DND-41 (cell line): ENCODE measurements at places on chromosomes 7 and 10.
A peak's percentile ranks its signal among the peaks of the same experiment; 100 is the strongest.

DNA sequence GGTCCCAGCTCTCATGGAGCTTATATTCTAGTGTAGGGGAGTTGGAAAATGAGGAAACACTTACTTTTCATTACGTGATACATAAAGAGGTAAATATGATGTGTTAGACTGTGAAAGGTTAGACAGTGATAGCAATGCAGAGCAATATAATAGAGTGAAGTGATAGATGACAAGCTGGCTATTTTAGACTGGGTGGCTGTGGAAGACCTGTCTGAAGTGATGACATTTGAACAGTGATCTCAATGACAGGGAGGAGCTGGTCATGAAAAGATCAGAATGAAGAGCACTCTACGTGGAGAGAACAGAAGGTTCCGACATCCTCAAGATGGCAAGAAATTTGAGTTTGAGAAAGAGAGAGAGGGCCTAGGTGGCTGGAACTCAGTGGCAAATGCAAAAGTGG, 118.9 kb upstream of the MKLN1 start:
- no peak for DNase-seq

- no peak for DNase-seq
These were observed 31.1 kb downstream of the NRBF2 start for GRCh38 chr10:63164166-63164623.

- no peak for DNase-seq
These were observed 10.2 kb downstream of the BRI3 start for GRCh38 chr7:98291717-98292116.

DNA sequence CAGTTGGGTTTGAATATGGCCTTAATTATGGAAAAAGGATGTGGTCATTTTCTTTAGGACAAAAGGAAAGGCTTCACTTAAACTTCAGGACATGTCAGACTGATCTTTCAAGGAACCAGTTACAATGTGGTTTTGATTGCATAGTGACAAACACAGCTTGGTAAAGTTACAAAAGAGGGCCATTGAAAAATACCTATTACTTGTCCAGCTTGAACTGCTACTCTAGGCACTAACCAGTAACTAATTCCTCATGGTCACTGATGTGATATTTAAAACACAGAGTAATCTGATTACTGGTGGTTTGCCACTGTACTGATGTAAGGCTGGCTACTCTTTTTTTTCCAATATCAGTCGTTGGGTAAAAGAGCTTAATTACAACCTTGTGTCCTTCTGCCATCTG, 22.6 kb downstream of the TES start:
- no peak for DNase-seq

DNA sequence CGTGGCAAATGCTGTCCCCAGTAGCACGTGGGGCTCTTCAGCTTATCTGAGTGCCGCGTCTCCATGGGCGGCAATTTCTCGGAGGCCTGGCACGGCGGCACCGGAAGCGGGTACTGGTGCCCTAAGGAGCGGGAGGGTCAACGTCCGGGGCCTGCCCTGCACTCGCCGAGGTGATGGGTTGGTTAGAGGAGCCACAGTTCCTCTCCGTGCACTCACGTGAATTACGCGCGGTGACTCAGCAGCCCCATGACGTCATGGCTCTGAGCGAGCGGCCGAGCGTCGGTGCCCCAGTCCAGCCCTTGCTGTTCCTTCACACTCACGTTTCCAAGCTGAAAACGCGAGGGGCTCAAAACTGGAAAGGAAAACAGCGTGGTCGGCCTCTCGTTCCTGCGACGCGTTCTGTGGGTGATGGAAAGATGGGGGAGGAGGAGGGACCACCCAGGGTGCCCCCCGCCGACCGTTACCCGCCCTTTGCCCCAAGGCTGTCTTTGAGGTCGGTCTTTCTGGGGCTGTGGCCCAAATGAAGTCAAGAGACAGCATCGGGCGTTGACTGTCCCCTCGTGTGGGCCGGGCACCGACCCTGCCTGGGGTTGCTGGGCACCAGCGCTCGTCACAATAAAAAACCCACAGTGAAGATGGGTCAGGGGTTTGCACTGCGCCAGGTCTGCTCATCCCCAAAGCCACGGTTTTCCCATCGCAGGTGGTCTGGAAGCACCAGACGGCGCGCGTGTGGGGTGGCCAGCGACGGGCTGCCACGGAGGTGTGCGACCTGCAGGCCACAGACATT, 70.4 kb upstream of the CFAP46 start:
- no peak for DNase-seq

GRCh38 chr7:130363026-130363847, 17.1 kb upstream of the CPA1 start:
- DNase-seq = no peak

GRCh38 chr10:101221963-101222531, 7.2 kb downstream of the LBX1 start:
- no peak for DNase-seq

- no peak for DNase-seq
These were observed 176.3 kb upstream of the ZNF32 start for GRCh38 chr10:43824934-43825333.

- no peak for DNase-seq
These were observed 8.1 kb downstream of the STK17A start for GRCh38 chr7:43590862-43591557.

- DNase-seq = no peak
These were observed 177.4 kb downstream of the ELFN1 start for GRCh38 chr7:1847260-1848001.

DNA sequence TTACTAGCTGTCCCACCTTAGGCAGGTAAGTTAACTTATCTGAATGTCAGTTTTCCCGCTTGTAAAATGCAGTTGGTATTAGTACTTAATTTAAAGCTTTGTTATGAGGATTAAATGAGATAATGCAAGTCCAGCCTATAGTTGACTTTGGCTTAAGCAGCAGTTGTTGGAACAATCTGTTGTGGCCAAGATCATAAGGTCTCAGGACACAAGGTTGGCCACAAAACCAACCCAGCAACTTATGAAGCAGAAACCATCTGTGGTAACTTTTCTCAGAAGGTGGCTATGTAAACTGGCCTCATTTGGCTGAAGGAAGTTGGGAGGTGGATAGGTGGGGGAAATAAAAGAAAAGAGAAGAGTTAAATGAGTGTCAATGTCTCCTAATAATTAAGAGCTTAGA, 29.4 kb downstream of the ENTPD1 start:
- DNase-seq = no peak

DNA sequence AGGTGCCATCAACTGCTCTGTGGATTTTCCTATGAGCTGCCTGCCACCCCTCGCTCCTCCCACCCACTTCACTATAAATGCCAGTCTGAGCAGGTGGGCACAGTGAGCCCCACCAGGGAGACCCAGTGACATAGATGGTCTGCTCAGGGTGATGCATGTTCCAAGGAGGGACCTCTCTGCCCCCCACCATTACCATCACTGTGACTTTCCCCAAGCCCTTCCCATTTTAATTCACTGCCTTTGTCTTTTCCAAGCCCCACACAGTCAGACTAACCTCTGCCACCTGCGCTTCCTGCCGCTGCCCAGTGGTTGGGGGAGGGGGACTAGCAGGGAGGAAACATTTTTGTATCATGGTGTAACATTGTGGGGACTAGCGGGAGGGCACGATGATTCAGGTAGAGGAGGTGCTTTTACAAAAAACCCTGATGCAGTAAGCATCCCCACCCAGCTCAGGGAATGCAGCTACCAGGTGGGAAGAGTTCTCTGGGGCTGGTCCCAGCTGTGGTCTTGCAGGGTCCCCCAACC, 24.6 kb downstream of the PRSS2 start:
- DNase-seq = peak; percentile 90

GRCh38 chr7:117229350-117229749, 93.5 kb downstream of the WNT2 start:
- DNase-seq = peak; percentile 25

DNA sequence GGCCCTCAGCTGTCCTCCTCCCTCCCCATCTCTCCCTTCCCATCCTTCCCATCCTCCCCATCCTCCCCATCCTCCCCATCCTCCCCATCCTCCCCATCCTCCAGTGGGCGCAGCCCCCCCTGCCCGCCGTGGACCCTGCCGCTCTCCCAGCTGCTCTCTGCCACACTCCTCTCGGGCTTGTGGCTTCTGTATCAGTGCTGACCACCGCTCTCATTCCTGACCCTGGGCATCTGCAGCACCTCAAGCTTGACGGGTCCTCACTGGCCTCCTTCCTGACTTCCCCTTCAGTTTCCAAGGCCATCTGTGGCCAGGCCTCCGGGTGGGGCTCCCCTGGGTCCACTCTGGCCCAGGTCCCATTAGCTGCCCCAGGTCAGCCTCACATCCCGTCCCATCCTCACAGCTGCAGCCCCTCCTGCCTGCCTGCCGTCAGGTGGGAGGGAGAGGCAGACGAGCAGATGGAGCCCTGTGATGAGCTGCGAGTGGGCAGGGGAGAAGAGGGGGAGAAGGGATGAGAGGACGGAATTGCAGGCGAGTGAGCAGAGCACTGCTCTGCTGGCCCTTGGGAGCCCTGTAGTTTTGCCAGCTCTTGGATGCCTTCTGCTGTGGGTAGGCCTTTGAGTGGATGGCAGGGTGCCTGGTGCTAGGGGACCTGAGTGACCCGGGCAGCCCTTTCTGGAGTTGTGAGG, 35.7 kb downstream of the LHPP start:
- DNase-seq = no peak

DNA sequence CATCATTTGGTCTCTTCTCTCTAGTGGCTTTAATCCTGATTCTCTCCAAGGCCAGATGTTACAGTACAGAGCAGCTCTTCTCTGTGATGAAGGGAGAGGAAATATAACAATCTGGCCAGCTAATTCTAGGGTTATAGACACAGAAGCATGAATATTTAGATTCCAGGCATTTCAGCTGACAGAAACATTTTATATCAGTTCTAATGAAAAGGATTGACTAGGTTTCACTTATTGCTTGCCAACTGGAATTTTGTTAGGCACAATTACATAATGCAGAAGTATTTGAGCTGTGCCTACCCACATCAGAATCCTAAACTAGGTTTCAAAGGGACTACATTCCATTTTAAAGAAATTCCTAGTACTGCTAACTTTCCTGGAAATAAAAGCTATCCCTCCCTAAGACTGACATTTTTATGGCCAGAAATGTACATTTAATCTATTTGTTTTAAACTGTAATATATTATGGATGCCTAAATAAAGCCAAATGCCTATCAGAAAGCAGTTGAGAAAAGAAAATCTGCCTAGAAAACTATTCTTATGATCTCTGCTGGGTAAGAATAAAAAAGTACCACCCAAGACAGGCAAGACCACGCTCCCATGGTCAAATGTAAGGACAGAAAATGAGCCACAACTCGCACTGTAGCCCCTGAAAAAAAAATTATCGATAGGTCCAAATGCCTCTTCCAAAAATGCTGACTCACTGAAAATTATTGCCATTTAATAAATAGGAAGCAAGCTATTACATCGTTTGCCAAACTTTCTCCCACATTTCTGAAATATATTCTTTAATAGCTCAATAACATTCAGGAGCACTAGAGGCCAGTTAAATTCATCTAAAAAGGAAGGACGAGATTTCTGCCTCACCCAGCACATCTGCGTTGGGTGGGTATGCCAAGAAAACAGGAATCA, 498.1 kb downstream of the KCNMA1 start:
- DNase-seq = no peak

DNA sequence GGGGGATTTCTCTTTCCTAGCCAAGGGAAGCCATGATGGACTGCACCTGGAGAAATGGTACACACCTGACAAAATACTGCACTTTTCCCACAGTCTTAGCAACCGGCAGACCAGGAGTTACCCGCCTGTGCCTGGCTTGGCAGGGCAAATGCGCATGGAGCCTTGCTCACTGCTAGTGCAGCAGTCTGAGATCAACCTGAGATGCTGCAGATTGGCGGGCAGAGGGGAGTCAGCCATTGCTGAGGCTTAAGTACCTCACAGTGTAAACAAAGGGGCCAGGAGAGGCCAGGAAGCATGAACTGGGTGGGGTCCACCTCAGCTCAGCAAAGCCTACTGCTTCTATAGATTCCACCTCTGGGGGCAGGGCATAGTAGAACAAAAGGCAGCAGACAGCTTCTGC, 49.4 kb downstream of the OR13A1 start:
- no peak for DNase-seq

- DNase-seq = no peak
These were observed 2.9 kb downstream of the A1CF start for GRCh38 chr10:50882540-50882983.

DNA sequence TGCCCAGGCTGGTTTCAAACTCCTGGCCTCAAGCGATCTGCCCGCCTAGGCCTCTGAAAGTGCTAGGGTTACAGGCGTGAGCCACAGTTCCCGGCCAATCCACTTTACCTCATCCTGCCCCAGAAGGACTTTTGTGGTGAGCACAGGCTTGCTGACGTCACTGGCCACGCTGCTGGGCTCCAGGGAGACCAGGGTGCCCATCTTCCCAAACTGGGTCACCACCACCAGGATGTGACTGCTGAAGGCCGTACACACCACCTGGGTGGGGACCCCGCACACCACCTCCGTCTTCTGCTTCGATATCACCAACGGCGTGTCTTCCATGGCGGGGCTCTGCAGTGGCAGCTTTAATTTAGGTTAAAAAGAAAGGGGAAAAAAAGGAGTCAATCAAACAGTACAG, 816 bp downstream of the PSMG3 start:
- peak; percentile 48 for DNase-seq

DNA sequence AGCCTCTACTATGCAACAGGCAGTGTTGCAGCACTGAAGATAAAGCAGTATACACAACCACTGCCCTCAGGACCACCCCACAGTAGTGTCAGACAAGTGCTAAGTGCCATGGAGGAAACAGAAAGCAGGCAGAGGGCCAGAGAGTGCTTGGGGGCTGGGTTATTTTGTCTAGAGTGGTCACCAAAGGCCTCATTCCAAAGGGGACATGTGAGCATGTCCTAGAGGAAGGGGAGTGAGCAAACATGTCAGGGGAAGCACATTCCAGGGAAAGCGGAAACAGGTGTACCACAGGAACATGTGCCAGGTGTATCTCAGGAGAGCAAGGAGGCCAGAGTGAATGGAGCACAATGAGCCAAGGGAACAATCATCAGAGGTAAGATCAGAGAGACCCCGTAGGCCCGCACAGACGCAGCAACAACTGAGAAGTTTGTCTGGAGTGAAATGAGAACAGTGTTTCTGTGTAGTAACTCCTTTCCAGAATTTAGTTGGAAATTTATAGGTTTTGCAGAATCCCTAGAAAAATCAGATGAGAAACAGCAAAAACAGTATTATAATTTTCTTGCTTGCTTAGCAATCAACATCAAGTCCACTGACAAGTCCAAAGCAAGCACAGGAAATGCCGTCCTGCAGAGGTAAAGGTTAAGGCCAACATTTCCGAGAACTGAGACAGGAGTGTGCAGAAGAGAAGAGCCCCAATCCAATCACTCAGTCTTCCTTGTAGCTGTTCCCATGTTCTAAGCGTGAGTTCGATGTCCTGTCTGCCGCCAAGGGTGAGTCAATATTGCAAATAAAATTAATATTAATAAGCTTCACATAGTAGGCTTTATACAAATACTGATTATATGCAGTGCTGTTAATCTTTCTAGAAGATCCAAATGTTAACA, 67.3 kb downstream of the SGMS1 start:
- DNase-seq = no peak

DNA sequence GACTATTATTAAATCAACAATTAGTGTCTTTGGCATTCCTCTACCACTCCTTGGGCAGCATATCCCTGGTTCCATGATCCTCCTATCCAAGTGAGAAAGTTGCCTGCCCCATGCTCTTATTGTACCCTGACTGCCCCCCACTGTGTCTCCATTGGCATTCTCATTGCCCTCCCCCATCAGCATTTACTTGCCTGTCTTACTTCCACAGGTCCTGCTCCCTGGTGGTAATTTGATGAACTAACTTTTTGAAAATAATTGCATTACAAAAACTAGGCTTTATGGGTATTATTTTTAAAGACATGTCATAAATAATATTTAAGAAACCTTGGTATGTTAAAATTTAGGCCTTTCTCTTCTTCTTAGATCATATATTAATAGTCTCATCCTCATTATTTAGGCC, 346.4 kb downstream of the PCLO start:
- DNase-seq = no peak
